ENCODE measurements at places on chromosomes 6 and 20.
A peak's percentile ranks its signal among the peaks of the same experiment; 100 is the strongest.

DNA sequence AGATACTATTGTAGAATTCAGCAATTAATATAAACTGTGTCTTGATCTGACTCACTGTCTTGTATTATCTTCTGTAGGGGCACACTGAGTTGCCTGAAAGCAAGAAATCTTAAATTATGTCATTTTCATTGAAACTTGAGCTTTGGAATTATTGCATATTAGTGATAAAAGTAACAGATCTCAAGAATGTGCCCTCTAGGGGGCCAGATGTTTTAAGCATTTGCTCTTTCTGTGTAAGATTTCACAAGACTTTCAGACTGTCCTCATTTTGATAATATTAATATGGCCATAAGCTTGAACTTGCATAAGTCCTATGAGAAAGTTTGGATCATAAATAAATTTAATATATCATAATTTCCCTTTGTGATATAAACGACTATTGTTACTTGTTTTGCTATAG is 55.5 kb upstream of the MYO6 start:
- no peak for DNase-seq

GRCh38 chr20:46240065-46240464 is 68.2 kb downstream of the CDH22 start:
- no peak for DNase-seq

- no peak for DNase-seq
Measured at GRCh38 chr6:99364026-99364425, 14.6 kb upstream of the FAXC start.

DNA sequence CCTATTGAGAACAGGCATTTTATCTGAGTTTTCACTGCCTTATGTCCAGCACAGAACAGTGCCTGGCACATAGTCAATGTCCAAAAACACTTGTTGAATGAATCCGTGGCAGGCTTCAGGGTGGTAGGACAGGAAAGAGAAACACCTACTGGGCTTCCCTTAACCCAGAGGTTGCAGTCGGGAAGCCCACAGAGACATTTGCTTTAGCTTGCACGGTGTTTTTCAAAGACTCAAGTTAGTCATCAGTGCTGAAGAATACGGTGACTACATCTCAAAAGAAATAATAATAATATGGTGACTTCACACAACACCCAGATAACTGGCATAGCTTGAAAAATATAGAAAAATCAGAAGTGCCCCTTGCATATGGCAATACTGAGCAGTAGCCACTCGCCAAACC is 160.4 kb downstream of the CD83 start:
- DNase-seq, result no peak

GRCh38 chr20:61763740-61764400 is 301.8 kb downstream of the TAF4 start:
- DNase-seq, result no peak

DNA sequence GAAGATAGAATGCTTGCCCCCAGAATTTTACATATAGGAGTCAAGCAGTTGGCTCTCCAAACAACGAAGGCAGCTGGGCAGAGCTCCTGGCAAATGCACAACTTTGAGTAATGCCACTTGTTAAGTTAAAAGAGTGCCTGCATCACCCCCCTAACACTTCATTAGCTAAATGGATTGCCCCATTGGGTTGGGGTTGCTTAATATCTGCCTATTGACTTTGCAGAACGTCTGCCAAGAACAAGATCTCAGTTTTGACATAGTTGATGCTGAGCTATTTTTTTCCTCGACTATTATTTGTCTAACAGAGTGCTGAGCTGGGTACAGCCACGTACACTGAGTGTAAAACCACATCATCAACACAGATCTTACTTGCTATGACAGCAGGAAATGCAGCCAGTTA is 12.1 kb downstream of the ANKRD60 start:
- DNase-seq, result no peak

- peak; percentile 4 for DNase-seq
Measured at GRCh38 chr6:116682334-116682712, 1.3 kb downstream of the KPNA5 start.

- DNase-seq, result no peak
Measured at GRCh38 chr6:132785936-132786335, 12.5 kb downstream of the SLC18B1 start.

DNA sequence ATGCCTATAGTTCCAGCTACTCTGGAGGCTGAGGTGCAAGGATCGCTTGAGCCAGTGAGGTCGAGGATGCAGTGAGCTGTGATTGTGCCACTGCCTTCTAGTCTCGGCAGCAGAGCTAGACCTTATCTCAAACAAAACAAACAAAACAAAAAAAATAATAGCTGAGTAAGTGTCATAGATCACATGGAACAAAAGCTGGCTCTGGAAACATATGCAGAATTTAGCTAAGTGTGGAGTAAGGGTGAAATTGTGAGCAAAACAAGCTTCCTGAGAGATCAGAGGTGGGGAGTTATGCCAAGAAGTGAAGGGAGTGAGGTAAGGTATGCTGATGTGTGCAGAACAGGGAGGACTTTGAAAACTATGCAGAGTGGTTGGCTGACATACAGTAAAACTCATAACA is 18.7 kb downstream of the SGK1 start:
- no peak for DNase-seq

DNA sequence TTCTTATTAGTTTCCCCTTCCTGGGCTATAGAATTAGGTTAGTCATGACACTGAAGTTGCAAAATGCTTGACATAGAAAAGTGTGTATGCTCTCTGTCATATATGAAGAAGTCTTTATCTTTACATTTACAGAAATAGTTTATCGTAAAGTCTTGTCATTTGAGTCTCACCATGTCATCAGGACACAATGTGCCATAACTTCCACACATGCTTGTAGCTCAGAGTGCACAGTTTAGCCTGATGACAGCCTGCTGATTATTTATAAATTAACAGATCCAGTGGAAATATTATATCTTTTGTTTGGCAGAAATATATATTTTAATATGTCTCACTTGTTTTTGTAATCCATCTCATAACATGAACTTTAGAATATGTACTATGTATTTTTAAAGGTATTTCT is 286.9 kb upstream of the QKI start:
- no peak for DNase-seq

DNA sequence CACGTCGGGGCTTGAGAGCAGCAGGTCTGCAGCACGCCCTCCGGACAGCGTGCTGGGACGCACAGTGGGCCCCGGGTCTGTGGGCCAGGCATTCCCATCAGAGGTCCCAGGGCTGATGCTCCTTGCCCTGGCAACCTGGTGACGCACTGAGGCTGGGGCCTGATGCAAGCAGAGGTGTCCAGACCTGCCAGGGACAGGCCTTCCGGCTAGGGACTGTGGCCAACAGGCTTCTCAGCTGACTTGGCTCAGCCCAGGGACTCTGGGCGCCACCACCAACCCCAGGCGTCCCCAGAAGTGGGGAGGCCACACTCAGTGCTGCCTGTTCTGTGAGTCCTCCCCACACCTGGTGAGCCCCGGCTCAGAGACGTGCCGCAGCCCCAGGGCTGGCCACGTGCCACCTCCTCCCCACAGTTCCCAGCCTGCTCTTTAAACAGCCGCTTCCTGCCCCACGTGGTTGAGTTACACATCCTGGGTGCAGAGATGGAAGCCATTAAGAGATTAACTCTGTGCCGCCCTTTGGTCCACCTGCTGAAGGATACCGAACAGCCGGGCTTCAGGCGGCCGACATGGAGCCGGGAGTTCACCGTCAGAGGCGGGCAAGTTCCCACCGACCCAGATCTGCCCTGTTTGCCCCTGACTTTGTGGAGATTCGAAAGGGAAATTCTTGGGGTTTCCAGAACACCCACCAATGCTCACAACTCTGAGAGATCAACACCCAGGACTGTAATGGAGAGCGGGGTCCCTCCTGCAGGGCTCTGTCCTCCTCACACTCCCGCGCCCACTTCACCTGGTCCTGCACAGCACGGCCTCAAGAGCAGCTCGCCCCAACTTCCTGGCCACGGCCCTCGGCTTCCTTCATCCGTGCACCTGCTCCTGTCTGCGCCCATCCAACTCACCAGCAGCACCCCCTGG is 37.6 kb upstream of the ZBP1 start:
- DNase-seq, result no peak

GRCh38 chr6:154861825-154862224 is 128.6 kb downstream of the SCAF8 start:
- DNase-seq, result no peak

DNA sequence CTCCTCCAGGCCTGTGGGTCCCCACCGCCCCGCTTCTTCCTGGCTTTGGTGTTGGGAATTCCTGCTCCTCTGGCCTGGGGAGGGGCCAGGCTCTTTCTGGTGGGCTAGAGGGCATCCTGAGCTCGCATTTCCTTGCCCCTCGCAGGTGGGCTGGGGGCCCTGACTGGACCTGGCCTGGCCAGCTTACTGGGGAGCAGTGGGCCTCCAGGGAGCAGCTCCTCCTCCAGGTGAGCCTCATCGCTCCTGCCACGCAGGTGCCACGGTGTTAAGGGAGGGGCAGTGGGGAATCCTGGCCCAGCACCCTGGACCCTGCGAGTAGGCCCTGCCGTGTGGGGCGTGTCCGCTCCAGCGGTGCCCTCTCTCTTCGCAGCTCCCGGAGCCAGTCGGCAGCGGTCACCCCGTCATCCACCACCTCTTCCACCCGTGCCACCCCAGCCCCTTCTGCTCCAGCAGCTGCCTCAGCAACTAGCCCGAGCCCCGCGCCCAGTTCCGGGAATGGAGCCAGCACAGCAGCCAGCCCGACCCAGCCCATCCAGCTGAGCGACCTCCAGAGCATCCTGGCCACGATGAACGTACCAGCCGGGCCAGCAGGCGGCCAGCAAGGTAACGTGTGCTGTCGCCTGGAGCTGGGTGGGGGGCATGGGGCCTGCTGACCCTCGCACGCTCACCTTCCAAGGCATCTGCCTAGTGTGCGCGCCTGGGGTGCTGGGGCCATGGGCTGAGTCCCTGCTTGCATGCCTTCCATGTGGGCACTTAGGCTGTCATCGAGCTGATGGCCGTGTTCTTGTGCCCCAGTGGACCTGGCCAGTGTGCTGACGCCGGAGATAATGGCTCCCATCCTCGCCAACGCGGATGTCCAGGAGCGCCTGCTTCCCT is 4.7 kb downstream of the ADRM1 start:
- DNase-seq, result no peak

GRCh38 chr6:128520436-128521281 is at the start of gene PTPRK:
Gene PTPRK (minus strand): TSS chr6:128520599. CDS start chr6:128520358, 241 bp downstream.
- peak; percentile 86 for DNase-seq

Measured in stimulated activated naive CD4-positive, alpha-beta T cell treated with Interleukin-2 at 50 U/mL for 16 hours (primary cell).